NCI-H2081 treated with DMSO at 0.1 percent for 48 hours (cell line): ENCODE measurements at places on chromosomes 3 and 15.

DNA sequence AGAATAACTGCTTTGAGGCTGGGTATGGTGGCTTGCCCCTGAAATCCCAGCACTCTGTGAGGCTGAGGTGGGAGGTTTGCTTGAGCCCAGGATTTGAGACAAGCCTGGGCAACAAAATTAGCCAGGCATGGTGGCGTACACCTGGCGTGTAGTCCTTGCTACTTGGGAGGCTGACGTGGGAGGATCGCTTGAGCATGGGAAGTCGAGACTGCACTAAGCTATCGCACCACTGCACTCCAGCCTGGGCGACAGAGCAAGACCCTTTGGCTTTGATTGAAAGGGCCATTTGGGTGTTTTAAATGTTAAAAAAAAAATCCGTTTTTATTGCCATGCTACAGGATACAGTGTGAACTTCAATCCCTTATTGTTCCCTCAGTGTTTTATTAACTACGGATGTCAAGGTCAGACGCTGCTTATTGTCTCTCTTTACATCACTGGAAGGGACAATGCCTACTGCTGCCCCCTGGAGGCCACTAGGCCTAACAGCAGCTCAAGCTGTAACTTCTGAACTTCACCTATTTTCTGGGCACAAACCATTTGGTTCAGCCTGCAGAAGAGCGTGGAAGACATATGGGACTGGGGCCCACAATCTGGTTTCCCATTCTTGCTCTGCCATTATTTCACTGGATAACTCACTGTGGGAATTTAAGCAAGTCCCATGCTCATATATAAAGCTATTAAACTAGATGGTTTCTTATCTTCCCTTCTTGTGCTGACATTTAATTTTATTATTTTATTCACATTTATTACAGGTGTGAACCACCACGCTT lies 15.3 kb upstream of the IREB2 start:
- peak; percentile 16 for DNase-seq

DNA sequence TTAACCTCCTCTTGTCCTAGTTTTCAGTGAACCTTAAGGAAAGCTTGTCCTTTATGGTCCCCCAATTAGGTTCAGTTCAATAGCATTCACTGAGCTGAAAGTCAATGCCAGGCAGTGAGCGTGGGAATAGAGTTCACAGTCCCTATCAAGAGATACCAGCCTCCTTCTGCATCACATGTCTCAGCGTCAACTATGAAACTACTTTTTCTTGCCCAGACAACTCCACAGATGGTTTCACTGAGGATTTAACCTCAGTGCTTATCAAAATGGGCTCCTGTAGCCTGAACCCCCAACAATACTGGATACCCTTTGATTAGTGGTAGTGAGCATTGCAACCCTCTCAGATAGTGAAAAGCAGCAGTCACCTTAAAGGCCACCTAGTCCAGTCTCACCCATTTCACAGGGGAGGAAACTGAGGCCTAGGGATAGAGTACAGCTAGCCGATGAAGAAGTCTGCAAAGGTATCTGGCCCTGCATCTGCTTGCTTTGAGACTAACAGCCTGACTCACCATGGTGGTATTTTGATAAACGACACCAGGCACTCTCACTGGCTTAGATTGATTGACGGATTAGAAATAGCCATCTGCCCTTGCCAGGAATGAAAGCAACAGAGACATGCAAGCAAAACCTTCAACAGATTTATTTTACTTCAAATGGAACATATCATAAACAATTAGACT lies 1.6 kb upstream of the UBA3 start:
- DNase-seq: no peak

GRCh38 chr15:28265334-28266019 lies 56.5 kb downstream of the HERC2 start:
- DNase-seq: no peak

- DNase-seq: no peak
Measured at GRCh38 chr15:24877174-24877573, 77.6 kb upstream of the SNRPN start.

- no peak for DNase-seq
Measured at GRCh38 chr3:155661760-155662159, 83.1 kb downstream of the PLCH1 start.

DNA sequence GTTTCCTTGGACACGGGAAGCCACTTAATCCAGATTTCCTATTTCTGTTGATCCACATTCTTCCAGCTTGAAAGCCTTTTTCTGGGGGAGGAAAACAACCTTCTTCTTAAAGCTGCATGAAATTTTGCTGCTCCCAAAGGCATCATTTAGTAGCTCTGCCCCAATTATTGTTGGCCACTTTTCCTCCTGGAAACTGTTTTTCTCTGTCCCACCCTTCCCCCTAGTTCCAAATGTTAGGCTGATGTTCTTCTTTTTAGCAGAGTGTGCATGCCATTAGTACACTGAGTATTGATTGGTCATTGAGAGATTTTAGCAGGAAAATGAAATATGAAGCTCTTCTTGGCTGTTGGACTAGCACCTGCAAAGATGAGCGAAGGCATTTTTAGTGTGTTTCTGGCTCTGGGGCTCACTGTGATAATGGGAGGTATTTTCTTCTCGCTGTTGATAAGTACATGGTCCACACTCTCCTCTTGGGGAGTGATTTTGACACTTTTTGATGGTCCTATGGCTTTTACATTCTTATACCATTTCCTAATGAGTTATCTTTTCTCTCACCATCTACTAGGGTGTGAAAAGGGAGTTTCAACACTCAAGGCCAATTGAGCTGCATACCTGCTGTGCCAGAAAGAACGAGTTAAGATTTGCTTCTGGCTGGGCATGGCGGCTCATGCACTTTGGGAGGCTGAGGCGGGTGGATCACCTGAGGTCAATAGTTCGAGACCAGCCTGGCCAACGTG lies 200.5 kb downstream of the PTPRG start:
- DNase-seq: no peak

DNA sequence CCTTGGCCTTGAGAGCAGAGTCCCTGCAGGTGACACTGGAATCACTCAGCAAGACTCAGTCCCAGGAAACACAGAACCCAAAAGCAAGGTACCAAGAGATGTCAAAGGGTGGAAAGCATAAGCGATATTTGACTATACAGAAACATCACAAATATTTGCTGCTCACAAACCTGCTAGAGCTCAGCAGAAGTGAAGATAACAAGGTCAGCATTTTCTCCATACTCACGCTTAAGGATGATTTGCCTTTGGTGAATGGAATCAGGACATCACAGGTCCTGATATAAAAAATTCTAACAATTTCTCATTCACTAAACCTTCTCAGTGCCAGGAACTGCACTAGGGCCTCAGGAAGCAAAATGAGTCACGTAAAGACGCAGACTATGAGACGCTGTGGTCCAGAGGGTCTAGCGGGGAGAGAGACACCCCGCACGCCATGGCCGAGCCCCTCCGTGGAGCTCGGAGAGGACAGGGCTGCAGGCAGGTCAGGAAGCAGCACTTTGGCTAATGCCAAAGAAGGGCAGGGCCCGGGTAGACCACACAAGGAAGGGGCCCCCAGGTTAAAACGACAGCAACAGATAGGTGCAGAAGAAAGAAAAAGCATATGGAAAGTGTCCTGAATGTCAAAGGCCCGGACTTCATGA lies 10.7 kb downstream of the PCSK6 start:
- DNase-seq: no peak

- no peak for DNase-seq
Measured at GRCh38 chr3:108103886-108104797, 13.3 kb upstream of the CD47 start.
